ENCODE measurements at places on chromosomes 16 and 17.
A peak's percentile ranks its signal among the peaks of the same experiment; 100 is the strongest.

GRCh38 chr17:40314584-40314956, 5.6 kb downstream of the RARA start:
- no peak for DNase-seq

DNA sequence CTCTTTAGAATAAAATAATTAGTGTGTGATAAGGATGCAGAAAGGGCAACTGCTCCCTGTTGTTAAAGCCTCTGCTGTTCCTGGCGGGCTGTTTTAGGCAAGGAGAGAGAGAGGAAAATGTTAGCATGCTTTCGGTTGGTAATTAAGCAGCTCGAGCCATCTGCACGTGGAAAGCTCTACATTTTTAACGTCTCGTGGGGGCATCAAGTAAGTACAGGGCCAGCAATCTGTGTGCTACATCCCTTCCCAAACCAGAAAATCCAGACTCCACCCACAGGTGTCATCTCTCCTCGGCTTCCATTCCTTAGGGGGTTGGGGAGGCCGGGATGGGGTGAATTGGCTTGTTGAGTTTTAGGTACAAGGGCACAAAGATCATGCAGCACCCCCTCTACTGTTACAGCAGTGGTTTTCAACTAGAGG, 62.4 kb upstream of the MARCHF10 start:
- DNase-seq: no peak

GRCh38 chr16:88870608-88871348, 4.3 kb upstream of the PABPN1L start:
- DNase-seq: no peak

DNA sequence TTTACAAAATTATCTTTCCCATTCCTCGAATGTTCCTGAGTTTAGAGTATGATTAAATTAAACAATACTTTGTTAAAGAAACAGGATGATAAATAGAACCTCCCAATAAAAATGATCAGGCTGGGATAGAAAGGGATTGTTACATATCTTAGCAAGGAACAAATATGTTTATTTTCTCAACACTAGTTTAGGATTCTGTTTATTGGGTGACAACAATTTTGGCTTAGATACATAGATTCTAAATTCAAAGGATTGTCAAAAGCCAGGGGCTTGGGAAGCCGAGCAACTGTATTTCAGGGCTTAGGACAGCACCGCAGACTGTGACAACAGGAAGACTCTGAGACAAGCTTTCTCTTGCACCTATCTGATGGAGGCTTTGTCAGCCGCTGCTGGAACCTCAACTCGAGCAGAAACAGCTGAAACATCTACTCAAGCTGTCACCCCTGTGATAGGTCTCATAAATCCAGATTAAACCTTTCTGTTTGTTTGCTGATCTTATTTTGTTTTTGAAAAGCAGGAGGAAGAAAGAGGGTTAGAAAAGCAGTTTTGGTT, 562.8 kb upstream of the ZFHX3 start:
- no peak for DNase-seq

GRCh38 chr17:72970246-72970645, 122.2 kb downstream of the SLC39A11 start:
- no peak for DNase-seq

DNA sequence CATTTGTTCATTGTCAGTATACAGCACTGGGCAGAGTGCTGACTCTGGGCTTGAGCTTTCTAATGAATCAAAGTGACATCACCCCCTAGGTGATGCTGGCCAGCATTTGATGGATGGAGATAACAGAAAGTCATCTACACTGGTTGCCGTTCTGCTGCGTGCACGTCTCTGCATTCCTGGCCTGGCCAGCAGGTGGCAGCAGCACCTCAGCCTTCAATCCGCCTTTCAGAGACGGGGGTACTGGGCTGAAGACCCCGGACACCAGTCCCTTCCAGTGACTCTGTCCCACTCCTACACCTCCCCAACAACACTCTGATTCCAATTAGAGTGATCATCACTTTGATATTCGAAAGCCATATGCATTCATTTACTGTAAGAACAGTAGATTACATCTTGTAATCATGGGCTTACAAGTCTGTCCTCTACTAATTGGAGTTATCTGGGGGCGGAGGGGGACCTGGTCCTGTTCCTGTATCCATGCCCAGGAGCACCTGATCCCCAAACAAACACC, 6.0 kb downstream of the CPSF4L start:
- peak; percentile 28 for DNase-seq

DNA sequence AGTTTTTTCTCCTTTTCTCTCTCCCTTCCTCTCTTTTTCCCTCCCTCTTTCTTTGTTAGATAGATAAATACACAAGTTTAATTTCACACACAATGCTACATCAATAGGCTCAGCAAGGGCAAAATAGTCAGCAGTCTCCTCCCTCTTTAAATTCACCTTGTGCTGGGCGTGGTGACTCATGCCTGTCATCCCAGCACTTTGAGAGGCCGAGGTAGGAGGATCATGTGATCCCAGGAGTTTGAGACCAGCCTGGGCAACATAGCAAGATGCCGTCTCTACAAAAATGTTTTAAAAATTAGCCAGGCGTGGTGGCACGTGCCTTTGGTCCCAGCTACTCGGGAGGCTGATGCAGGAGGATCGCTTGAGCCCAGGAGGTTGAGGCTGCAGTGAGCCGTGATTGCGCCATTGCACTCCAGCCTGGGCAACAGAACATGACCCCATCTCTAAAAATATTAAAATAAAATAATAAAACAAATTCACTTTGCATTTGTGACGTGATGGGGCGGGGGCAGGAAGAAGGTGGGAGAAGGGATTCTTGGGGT, 27.4 kb downstream of the IL21R start:
- DNase-seq: no peak

DNA sequence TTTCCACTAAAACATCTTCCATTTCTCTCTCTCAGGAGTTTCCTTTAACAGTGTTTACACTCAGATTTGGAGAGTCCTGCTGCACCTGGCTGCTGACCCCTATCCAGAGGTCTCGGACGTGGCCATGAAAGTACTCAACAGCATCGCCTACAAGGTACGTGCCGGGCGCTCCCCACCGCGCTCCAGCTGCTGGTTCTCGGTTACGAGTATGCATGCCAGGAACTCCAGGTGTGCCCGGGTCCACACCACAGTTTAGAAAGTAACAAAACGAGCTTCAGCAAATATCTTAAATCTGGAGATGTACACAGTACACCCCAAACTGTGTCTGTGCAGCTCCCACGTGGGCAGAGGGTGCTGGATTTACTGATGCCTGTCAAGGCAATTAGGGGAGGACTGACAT, 82.9 kb upstream of the CHMP6 start:
- no peak for DNase-seq
